Stimulated activated CD8-positive, alpha-beta memory T cell treated with anti-CD3 and anti-CD28 coated beads, Interleukin-7, amount 100 ng/mL, for 48 hours (primary cell): ENCODE measurements at places on chromosomes 6 and 20.

- no peak for DNase-seq
Observed at GRCh38 chr20:15257569-15257870, 920.1 kb upstream of the FLRT3 start.

DNA sequence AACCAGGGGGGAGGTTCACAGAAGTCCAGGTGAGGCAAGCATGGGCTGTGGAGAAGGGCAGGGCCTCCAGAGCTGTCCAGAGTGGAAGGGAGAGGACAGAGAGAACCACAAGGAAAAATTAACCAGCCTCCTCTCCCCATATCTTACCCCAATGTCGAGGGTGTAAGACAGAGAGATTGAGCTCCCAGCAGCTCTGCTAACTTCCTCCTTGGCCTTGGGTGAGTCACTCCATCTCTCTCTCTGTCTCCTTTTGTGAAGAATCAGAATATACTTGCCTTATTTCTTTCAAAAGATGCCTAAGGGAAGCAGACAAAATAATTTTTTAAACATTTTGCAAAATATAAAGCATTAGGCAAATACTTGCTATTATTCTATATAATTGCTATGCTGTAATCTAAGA lies 58.3 kb upstream of the IYD start:
- no peak for DNase-seq

DNA sequence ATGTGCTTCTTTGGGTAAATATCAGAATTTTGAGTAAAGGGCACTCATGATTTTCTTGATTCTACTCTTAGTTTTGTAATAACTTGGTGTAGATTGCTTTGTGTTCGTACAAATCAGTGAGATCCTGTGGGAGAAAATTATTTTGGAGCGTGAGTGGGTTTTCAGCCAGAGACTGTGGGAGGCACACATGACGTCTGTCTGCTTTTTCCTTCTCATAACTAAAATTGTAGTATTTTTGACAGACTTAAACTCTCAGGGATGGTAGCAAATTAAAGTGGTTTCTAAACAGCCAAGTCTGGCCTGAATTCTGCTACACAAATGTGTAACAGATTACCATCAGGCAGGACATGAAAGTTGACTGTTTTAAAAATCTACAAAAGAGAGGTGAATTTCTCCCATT lies 222.6 kb downstream of the OTOR start:
- no peak for DNase-seq

GRCh38 chr6:54910921-54911320 lies 64.3 kb downstream of the FAM83B start:
- DNase-seq: no peak

GRCh38 chr20:10622657-10623418 lies 51.0 kb downstream of the JAG1 start:
- DNase-seq: no peak

DNA sequence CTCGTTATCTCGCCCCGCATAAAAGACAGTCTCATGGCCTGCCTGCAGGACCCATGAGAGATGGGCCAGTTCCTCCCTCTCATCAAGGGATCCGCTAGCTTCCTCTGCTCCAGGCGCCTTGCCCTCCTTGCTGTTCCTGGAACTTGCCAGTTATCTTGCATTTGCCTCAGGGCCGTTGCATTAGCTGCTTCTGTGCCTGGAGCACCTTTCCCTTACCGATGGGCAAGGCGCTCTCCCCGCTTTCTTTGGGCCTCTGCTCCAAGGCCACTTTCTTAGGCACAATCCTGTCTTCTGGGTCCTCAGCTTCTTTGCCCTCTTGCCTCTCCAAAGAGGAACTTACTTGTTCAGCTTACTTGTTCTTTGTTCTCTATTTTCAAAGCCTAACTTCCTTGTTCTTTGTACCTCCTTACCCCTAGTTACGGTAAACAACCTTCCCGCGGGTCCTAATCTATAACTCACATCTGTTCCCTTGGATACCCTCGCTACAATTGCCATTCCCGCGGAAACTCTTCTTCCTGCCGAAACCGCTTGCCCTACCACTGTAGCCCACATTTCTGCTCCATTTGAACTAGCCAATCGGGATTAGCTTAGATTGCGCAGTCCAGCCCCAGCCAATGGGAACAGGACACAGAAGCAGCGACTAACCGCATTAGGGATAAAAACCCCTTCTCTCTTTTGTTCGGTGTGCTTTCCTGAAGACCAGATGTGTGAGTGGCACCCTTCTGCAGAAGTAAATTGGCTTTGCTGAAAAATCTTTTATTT lies 887 bp upstream of the NSFL1C start:
- DNase-seq: no peak

DNA sequence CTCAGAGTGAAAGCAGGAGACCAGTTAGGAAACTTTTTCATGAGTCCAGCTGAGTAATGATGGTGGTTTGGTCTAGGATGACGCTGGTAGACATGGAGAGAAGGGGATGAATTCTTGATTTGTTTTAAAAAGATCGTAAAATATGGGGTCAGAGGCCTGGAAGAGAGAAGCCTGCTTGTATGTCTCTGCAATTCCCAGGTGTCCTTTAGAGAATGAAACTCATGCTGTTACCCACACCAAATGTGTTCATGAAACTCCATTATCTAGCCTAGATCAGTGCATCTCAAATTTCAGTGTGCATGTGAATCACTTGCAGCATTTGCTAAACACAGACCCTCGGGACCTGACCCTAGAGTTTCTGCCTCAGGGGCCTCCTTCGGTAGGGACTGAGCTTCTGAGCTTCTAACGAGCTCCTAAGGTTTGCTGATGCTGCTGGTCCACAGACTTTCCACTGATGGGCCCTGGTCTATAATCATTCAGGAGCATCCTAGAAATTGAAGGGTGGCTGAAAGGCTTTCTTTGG lies 302.0 kb upstream of the PLCB4 start:
- no peak for DNase-seq

DNA sequence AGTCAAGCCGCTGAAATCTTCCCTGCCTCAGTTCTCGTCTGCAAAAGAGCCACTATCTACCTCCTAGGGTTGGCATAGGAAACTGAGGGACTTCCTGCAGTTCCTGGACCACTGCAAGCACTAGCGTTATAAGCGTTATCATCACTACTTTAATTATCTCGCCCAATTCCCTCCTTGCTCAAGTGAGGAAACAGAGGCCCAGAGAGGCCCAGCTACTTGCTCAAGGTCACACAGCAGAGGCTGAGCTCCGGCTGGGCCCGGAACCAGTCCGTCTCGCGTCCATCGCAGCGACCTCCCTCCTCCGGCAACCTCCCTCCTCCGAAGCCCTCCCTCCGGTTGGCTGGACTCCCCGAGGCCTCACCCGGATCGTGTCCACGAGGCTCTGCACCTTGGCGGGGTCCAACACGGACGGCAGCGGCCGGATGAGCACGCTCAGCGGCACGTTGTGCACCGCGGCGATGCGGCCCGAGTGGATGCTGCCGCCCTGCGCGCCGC lies 338 bp downstream of the SRXN1 start:
- DNase-seq: no peak

DNA sequence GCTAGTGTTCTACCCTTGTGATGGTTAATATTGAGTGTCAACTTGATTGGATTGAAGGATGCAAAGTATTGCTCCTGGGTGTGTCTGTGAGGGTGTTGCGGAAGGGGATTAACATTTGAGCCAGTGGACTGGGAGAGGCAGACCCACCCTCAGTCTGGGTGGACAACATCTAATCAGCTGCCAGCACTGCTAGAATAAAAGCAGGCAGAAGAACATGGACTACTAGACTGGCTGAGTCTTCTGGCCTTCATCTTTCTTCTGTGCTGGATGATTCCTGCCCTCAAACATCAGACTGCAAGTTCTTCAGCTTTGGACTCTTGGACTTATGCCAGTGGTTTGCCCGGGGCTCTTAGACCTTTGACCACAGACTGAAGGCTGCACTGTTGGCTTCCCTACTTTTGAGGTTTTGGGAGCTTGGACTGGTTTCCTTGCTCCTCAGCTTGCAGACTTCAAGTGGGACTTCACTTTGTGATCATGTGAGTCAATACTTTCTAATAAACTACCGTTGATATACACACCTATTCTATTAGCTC lies 50.1 kb downstream of the SDHAF4 start:
- DNase-seq: no peak

DNA sequence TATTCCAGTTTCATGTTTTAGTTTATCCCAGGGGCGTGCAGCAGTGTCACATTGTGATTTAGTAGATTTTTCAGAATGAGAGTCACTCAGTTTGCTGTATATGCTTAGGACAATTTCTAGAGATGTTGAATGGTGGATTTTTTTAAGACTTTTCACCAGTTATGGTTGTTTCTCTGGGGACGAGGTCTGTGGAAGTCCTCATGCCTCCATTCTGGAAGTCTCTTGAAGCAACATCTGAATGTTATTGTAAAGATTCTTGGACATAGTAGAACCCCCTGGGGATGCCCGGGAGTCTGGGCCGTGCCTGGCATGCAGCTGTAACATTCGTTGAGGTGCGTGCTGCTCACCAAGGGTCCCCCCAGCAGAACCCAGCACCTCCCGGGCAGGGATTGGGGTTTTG lies 341.5 kb downstream of the CDH4 start:
- no peak for DNase-seq

GRCh38 chr20:22338140-22338708 lies 246.1 kb downstream of the FOXA2 start:
- no peak for DNase-seq

DNA sequence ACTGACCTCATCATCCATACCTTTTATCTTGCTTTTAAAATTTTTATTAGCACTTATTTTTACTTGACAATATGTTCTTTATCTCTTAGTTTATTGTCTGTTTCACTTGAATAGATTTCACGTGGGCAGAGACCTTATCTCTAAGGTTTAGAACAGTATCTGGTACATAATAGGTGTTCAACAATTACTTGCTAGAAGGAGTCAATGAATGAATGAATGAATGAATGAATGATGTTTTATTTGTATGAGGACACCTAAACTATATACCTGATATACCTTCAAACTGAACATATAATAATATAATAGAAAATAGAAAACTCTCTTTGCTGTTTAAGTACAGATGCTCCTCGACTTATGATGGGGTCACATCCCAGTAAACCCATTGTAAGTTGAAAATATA lies 412.6 kb downstream of the CDKAL1 start:
- DNase-seq: no peak

GRCh38 chr6:315226-315625 lies 22.9 kb downstream of the DUSP22 start:
- no peak for DNase-seq

- no peak for DNase-seq
Observed at GRCh38 chr6:134172706-134173365, 120.4 kb upstream of the SLC2A12 start.

GRCh38 chr6:53718597-53719460 lies 53.3 kb upstream of the KLHL31 start:
- no peak for DNase-seq

DNA sequence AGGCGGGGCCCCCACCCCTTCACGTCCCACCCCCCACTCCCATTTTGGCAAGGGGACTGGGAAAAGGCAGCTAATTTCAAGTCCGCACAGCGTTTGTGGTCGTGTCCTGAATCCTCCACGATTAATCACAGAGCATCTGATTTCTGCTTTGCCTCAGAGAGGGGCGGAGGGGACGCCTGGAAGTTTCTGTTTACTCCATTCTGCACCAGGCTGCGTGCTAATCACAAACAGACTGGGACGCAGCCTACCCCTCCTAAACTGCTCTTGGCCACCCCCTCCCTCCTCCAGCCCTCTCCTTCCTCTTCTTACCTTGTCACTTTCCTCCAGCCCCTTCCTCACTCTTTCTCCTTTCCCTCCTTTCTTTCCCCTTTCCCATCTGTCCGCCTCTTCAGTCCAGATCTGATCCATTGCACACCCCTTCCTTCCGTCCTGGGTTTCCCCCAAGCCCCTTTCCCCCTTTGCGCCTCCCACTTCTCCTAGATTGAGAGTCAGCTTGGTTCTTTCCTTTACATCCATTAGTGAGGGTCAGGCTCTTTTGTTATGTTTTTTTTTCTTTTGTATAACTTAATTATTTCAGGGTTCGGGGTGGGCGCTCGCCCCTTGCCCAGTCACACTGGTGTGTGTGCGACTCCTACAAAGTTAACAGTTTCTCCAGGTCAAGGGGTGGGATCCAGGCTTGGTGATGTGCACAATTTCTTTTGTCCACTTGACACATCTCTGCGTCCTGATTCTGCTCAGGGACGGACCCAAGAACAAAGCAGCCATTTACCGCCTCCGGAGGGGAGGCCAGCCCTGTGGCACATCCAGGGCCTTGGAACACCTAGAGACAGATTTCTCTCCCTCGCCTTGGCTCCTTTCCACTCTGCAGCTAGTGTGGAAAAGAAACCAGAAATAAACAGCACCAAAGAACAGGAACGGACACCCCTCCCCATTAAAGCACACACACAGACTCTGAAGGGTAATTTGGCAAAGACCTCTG lies 520 bp upstream of the RIPOR3 start:
- DNase-seq: no peak

GRCh38 chr20:21312813-21313474 lies 9.8 kb downstream of the XRN2 start:
- DNase-seq: no peak

DNA sequence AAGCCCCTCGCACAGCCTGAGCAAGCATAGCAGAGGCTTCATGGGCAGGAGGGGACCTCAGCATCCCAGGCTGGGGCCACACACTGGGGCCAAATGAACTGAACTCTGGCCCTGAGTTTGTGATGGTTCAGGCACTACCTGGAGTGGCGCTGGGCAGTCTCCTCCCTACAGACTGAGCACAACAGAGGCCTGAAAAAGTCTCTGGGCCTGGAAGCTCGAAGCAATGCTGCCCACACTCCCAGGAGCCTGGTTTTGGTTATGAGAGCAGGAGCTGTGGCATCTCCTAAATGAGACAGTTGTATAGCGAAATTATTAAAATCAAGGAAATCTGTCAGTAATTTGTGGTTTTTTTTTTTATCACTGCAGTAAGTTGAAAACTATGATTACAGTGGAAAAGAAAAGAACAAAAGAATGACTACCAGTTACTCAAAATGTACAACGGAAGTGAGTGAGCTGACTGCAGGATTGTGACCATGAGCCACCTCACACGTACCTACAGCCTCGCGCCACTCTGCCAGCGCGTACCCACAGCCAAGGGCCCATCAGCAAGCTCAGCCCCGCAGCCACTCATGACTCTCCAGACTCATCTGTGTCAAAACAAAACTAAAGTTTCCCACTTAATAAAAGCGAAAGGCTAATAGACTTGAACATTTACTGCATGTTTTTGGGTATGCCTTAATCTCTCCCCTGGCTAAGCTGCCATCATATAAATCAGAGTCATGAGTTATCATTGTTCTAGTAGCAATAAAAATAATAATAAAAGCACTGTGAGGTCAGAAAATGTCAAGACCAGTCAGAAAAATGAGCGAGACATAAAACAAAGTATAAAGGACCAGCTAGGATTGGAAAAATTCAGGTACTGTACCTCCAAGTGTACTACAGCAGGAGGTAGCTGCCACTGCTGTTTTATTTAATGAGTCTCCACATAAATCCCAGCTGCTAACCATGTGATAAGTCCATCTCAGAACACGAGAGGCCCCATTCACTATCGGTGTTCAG lies 177.0 kb downstream of the FOXC1 start:
- DNase-seq: peak; percentile 11
